ENCODE measurements at places on chromosomes 1 and 21. TPM values are rescaled to one million over a fixed set of nuclear protein-coding genes. Genes with fewer than 3 reads are reported as not detected.

Gene RYR2
- total RNA-seq, result 0.22 TPM

Gene SNIP1
- total RNA-seq, result 13.8 TPM

Gene AIRE
- total RNA-seq, result not detected

Gene IGSF3
- total RNA-seq, result 40.5 TPM

Gene UBL4B
- not detected for total RNA-seq
